Left renal cortex interstitium (tissue), 4 donors: ENCODE measurements at places on chromosomes 12 and 14. TPM values are rescaled to one million over a fixed set of nuclear protein-coding genes. Genes with fewer than 3 reads are reported as not detected.

DNA sequence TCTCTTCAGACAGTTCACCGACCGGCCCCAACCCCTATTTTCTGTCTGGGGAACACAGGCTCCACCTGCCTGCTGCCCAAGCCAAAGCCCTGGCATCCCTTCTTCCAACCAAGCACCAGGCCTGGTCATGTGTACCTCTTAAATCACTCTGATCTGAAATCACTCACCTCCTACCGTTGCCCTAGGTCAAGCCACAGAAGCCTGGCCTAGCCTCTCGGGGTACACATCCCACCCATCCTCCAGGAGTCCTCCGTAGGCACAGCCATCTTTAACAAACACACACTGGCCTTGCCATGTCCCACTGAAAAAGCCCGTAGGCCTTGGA, 81.8 kb downstream of the IRF2BPL start:
- DNase-seq: no peak

DNA sequence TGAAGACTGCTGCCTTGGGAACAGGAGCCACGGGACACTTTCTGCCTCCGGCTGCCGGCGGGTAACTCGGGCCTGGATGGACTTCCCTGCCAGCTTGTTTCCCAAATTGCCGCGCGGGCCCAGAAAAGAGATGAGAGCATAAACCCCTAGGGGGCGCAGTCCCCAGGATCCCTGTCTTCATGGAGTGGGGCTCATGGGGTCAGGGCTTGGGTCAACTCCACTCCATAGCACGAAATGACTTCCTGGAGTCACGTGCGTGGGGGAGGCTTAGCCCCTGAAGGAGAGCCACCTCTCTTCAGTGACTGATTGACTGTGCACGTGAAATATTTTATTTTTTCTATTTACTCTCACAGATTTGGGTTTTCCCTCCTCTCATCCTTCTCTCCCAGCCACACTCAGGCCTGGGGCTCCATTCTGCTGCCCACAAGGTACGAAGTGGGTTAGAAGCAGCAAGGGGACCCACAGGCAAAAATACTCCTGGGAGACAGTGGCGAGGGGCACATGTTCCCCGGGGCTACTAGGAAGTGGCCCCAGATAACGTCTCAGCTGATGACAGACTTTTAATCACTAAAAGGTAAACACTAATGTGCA, 10.0 kb downstream of the PGF start:
- no peak for DNase-seq

- DNase-seq: no peak
Measured at GRCh38 chr14:55586411-55586810, 6.4 kb downstream of the KTN1 start.

DNA sequence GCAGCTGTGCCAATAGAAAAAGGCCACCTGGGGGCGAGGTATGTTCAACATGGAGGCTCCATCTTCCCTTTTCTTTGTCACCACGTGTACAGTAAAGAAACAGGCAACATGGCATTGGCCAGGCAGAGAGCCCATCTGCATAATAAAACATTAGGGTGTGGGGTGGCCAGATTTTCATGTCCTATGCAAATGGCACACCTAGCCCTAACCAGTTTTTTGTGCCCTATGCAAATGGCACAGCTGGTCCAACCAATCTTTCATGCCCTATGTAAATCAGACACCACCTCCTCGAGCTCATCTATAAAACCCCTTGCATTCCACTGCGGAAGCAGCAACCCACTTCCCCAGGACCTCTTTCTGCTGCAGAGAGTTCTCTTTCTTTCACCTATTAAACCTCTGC, 149.1 kb upstream of the RGS6 start:
- DNase-seq: no peak

DNA sequence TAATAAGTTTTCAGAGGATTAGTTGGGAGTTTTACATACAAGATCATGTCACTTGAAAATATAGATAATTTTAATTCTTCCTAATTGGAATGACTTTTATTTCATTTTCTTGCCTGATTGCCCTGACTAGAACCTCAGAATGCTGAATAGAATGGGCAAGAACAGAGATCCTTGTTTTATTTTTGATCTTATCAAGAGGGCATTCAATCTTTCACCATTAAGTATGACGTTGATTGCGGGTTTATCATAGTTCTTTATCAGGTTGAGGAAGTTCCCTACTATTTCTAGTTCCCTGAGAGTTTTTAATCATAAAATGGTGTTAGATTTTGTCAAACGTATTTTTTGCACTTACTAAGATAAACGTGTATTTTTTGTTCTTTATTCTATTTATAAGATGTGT, 124.3 kb downstream of the DICER1 start:
- no peak for DNase-seq

DNA sequence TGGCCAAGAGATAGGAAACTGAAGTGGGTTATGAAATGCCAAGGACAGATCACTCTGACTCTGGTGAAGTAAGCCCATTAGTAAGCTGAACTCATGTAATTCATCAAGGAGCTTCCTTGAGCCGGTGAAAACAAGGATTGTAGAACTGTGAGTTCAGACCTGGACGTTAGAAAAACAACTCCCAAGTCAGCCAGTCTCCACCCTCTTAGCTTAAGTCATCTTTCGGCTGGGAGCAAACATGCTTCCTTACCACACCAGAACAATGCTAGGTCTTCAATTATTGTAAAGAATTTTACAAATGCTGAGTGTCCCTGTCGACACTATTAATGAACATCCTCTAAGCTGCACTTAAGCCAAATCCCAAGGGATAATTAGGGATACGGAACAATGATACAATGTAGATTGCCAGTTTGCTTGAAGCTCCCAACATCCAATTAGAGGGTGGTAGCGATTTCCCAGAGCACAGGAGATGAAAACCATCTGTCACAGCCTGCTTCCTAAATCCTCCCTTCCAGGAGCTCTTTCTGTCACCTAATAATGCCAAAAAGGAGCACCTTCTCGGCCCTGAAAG, 45.7 kb upstream of the VASH1 start:
- DNase-seq: peak; percentile 7

GRCh38 chr14:91261115-91261514, 16.6 kb upstream of the GPR68 start:
- DNase-seq: no peak

ACSS3 gene
- polyA plus RNA-seq: 20.6 TPM

LALBA gene
- polyA plus RNA-seq: not detected
